ENCODE measurements at places on chromosomes 5 and 9. TPM values are rescaled to one million over a fixed set of nuclear protein-coding genes. Genes with fewer than 3 reads are reported as not detected.

- no peak for DNase-seq
Measured at GRCh38 chr9:93022066-93022465, 36.4 kb upstream of the SUSD3 start.

- DNase-seq, result no peak
Measured at GRCh38 chr9:121437891-121438290, 61.8 kb downstream of the GGTA1 start.

DNA sequence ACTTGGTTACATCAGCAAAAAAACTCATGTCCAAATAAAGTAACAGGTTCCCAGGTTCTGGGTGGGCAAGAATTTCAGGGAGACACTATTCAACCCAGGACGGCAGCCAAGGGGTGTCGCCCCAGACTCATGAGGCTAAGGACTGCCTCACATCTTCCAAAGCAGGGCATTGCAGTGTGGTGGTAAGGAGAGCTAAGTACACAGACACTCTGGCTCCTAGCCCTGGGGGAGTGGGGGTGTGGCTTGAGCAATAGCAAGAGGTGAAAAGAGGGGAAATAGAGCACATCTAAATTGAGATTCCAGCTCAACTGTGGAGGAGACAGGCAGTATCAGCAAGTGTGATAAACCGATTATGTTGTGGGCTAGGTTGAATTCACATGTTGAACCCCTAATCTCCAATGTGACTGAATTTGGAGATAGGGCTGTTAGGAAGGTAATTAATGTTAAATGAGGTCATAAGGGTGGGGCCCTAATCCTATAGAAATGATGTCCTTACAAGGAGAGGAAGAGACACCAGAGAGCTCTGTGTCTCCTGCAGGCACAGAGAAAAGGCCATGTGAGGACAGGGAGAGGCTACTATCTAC lies 49.9 kb upstream of the MARCHF11 start:
- DNase-seq, result no peak

Gene GABRG2
- not detected for total RNA-seq

Gene SHOC1
- not detected for total RNA-seq

GRCh38 chr5:96661855-96662724 lies at the start of gene CAST:
TSS of gene CAST (plus strand) at chr5:96662376. CDS start at chr5:96662423, 47 bp downstream.
- DNase-seq, result peak; percentile 98

DNA sequence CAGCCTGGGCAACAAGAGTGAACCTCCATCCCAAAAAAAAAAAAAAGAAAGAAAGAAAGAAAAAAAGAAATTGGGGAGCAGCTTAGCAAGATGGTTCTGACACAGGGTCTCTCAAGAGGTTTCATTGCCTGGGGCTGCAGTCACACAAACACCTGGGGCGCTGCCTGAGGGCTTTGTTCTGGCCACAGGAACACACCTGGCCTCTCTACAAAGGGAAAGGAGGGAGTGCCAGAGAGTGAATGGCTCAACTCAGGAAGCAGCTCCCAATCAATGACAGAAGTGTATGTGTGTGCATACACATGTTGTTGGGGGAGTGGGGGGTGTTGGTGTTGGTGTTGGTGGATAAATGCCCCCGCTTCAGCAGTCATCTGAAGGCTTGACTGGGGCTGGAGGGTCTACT lies 32.4 kb upstream of the CTNNA1 start:
- DNase-seq, result no peak

DNA sequence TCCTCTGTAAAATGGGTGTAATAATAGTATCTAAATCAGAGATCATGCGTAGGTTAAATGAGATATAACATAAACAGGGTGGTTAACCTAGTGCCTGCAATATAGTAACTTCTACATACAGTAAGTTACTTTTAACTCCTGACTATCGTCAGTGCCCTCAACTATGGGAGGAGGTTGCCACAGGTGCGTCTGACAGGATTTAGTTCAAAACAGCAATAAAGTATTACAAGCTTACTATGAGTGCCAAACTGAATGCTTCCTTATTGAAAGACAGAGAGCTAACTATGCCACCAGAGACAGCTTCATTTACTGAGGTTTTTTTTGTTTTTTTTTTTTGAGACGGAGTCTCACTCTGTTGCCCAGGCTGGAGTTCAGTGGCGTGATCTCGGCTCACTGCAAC lies 209.0 kb downstream of the ADAMTSL1 start:
- no peak for DNase-seq

- peak; percentile 74 for DNase-seq
Measured at GRCh38 chr9:134190232-134191121, 26.1 kb upstream of the RNU6ATAC start.

- no peak for DNase-seq
Measured at GRCh38 chr9:32875242-32875641, 91.9 kb downstream of the TMEM215 start.

DNA sequence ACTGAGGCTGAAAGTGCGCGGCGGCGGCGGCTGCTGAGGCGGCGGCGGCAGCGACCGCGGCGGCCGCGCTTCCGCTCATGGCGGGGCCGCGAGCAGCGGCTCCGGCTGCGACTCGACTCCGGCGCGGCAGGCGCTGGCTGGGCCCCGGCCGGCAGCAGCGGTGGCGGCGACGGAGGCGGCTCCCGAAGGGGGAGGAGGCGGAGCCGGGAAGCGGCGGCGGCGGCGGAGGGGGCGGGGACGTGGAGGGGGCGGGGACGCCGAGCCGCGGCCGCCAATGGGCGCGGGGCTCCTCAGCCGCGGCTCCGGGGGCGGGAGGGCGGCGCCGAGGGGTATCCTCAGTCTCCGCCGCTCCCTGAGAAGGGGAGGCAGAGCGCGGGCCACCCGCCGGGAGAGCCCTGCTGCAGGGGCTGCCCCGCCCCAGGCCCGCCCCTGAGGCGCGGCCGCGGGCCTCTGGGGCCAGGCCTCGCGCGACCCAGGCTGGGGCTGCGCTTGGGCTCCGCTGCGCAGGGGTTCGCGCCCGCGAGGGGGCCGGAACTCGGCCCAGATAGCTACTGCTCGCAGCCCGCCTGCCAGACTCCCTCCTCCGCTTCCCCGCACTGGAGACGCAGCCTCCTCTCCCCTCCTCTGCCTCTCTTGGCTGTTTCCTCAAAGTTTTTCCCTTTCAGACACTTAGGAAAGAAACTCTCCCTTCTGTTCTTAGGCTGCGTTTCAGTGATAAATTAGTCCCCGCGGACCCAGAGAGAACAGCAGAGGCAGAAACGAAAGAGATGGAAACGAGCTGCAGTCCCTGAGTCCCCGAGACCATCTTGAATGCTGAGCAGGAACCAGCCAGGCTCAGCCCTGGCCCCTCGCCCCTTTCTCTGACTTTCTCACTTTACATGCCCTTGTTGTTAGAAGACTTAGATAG lies 85.0 kb upstream of the MELK start:
- peak; percentile 97 for DNase-seq

DNA sequence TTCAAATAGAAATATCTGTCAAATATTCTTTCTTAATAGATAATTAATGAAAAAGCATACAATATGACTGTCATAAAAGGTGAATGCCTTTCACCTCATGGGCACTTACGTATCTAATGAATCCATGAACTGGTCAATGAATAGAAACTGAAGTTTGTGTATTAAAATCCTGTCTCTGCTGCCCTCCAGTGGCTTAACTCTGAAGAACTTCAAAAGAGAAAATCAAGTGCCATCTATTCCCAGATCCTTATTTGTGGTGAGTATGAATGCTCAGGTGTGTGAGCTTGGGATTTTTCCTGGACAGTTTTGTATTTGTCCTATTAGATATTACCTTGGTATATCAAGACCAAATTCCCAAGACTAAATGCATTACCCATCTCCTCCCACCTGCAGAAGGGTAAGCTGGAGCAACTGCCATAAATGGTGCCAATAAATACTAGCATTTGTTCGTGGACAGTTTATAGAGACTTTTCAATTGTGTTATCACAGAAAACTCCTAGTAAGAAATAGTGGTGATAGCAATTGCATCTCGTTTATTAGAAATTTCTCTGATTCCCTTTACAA lies 44.0 kb upstream of the SVEP1 start:
- no peak for DNase-seq

GRCh38 chr5:119358530-119358900 lies 2.7 kb downstream of the TNFAIP8 start:
- no peak for DNase-seq

GRCh38 chr9:121200356-121200755 lies 1.3 kb downstream of the RAB14 start:
- DNase-seq, result no peak

Gene PITX1
- total RNA-seq, result 0.97 TPM

- no peak for DNase-seq
Measured at GRCh38 chr5:150175076-150175475, 8.5 kb downstream of the CDX1 start.

DNA sequence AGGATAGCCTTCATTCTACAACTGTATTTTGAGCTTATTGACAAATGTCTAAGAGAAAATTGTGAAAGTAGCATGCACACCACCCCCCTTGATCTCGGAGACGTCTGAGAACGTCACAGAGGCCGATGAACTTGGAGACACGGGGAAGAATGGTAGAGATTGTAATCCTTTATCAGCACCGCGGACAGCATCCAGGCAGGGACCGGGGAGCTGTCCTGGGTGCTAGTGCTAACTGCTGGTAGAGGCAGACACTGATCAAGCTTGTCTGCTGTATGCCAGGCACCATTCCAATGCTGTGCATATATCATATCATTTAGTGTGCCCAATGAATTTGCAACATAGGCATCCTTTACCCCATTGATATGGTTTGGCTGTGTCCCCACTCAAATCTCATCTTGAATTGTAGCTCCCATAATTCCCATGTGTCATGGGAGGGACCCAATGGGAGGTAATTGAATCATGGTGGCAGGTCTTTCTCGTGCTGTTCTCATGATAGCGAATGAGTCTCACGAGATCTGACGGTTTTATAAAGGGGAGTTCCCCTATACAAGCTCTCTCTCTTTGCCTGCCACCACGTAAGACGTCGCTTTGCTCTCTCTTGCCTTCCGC lies 98.8 kb downstream of the LHX2 start:
- DNase-seq, result peak; percentile 84

GRCh38 chr5:26833596-26833995 lies 204.8 kb downstream of the CDH9 start:
- no peak for DNase-seq
